ENCODE measurements at places on chromosomes 16 and 17.

- no peak for DNase-seq
Observed at GRCh38 chr16:1204933-1205332, 20.1 kb downstream of the TPSG1 start.

- DNase-seq = no peak
Observed at GRCh38 chr16:78523212-78523985, 423.9 kb downstream of the WWOX start.

DNA sequence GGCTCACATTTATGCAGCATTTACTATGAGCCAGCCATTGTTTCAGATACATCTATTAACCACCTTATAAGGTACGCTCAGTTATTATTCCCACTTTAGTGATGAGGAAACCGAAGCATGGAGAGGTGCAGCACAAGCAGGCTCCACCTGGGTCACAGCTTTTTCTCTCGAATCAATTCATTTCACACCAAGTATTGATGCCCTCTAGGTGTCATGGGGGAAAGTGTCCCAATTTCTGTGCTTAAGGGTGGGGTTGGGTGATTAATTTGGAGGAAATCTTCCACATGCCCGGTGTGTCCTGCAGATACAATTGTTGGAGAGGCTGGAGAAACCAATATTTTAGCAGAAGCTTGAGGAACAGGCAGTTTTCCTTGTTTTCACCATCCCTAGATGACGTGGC, 62.7 kb upstream of the DNAJA2 start:
- DNase-seq = no peak

- no peak for DNase-seq
Observed at GRCh38 chr16:17359788-17360390, 110.9 kb downstream of the XYLT1 start.

GRCh38 chr17:35046740-35047283, 16.7 kb downstream of the RFFL start:
- DNase-seq = no peak

DNA sequence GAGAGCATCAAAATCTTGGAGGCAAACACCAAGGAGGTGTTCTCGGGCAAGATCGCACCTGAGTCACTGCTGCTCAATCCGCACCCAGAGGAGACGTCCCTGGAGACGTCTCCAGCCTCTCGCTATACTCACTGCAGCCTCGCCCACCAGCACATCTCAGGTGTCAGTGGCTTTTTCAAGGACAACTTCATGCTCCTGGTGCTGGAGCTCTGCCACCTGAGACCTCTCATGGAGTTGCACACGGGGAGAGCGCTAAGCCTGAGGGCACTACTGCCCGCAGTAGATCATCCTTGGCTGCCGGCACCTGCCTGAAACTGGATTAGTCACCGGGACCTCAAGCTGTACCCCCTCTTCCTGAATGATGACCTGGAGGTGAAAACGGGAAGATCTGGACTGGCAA, 2.6 kb upstream of the MBTPS1 start:
- DNase-seq = no peak

GRCh38 chr17:58311429-58311894, 17.1 kb downstream of the TSPOAP1 start:
- no peak for DNase-seq

Data from NCI-H460 (cell line).